Hematopoietic multipotent progenitor cell treated with erythropoietin and hydrocortisone succinate and interleukin-3 and kit ligand, for 4 days (in vitro differentiated cells): ENCODE measurements at places on chromosomes 3 and 15.
A peak's percentile ranks its signal among the peaks of the same experiment; 100 is the strongest.

DNA sequence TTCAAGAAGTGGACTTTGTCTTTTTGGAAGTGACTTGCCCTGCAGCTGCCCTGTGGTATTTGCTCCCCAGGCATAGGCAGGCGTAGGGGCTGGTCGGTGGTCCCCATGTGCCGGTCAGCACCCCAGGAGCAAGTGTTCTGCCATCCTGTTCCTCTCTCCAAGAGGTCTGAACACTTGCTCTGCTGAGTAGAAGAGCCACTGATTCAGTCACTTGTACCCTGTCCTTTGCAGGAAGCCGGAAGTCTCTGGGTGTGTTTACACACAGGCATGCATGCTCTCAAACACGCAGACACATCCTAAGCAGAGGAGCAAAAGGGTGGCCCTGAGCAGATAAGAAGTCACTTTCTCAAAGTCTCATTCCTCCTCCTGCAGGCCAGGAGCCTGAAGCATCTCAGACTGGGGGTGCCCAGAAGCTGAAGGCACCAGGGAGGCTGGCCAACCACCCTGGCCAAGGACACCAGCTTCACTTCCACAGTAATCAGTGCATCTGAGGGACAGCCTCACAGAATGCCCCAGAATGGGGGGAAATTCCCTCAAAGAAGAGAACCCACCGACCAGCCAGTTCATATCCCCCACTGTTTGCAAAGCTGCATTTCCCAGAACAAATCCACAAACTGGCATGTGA, 88.7 kb upstream of the POMGNT2 start:
- peak; percentile 41 for DNase-seq

DNA sequence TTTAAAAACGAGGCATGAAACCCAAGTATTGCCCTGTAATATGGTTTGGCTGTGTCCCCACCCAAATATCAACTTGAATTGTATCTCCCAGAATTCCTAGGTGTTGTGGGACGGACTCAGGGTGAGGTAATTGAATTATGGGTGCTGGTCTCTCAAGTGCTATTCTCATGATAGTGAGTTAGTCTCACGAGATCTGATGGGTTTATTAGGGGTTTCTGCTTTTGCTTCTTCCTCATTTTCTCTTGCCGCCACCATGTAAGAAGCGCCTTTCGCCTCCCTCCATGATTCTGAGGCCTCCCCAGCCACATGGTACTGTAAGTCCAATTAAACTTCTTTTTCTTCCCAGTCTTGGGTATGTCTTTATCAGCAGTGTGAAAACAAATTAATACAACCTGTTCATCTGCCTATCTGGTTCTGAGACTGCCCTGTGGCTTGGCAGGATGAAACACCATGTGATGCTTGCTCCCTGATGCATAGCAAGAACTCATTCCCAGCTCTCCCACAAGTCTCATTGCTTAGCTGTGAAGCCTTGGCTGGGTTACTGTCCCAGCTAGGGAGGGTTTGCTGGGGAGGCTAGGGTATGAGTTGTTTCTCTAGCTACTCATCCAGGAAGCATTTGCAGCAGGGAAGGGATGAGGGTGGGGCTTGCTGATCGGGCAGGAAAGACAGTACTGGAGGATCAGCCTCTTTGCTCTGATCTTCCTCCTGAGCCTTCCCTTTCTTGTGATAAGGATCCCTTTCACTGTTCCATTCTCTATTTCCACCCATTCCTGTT, 3.7 kb upstream of the SQOR start:
- DNase-seq: no peak

- peak; percentile 74 for DNase-seq
These were observed 1108.3 kb downstream of the ROBO1 start for GRCh38 chr3:78659386-78659987.

DNA sequence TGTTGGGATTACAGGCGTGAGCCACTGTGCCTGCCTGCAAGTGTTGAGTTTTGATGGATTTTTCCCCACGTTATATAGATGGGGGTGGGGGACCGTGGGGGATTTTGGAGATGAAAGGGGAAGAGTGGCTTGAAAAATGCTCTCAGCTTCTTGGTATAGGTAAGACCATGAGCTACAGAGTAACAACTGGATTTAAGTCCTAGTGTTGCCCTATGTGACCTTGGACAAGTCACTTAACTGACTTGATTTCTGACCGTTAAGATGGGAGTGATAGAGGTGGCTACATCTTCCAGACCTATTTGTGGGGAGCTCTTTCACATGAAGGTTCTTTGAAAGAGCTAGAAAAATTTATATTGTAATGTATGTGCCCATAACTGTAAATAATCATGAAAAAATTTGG, 13.3 kb downstream of the TRIM71 start:
- DNase-seq: no peak

DNA sequence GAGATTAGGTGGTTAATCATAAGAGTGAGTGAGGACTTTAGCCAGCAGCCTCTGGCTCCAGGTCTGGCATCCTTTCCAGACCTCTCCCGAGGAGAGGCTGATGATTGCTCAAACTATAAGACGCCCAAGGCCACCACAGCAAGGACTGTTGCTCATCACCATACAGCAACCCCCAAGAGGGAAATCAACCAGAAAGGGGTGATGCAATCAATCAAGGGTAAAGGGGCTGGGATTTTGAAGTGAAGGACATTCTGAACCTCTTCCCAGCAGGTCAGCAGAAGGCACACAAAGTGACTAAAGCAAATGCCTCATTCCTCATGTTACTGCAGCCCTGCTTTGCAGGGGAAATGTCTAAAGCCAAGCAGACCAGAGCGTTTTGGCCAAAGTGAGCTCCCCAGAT, 247.3 kb upstream of the IGF1R start:
- DNase-seq: no peak

DNA sequence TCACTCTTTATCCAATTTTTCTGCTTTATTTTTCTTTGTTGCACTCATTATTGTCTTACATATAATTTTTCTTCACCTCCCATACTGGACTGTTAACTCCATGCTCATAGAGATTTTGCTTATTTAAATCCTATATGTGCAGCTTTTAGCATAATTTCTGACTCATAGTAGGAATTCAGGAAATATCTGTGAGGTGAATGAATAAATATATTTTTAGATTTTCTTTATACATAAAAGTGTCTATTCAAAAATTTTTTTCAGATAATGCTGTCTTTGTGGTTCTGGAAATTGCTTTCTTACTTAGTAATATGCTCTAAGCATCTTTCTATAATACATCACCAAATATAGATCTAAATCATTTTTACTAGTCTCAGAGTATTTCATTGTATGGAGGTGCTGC, 191.8 kb upstream of the SUCLG2 start:
- DNase-seq: no peak

DNA sequence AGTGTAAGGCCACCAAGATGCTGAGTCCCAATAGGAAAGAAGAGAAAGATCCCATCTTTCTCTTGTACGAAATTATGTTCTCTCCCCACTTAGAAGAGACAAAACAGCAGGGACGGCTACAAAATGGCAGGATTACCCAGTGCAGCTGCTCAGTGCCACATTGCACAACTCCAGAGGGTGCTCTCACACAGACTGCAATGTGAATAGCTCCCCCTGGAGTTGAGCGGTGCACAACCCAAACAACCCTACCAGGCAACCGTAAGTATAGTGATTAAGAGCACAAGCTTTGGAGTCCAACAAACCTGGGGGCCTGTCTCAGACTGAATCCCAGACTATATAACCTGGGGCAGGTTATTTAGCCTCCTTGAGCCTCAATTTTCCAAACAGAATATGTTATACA, 3.1 kb upstream of the BHLHE40 start:
- DNase-seq: peak; percentile 86

GRCh38 chr3:159724627-159725026, 264.0 kb upstream of the IL12A start:
- no peak for DNase-seq
